ENCODE measurements at places on chromosomes 1 and 21.

DNA sequence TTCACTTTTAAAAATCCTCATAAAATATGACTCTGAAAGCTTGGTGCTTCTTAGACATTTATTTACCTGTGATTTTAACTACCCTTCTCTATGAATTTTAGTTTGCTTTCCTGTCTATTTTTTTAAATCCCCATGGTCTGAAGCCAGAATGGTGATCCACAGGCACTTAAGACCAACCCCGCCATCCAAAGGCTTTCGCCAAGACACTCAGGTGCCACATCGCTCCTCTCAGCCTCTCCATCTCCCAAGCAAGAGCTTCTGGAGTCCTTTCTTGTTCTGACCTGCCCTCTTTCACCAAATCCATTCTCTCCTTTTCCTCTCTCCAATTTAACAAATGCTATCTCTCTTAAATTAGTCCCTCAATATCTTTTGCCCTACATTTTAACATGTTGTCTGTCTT is 464.6 kb downstream of the PCP4 start:
- H3K27ac ChIP-seq, result no peak overlapping the region
- peaks cover 15% of the 10 kb centered on the region for H3K27me3 ChIP-seq
- no peak for DNase-seq
- no peaks in the 10 kb centered on the region for H3K36me3 ChIP-seq
- H3K4me1 ChIP-seq, result no peaks in the 10 kb centered on the region

DNA sequence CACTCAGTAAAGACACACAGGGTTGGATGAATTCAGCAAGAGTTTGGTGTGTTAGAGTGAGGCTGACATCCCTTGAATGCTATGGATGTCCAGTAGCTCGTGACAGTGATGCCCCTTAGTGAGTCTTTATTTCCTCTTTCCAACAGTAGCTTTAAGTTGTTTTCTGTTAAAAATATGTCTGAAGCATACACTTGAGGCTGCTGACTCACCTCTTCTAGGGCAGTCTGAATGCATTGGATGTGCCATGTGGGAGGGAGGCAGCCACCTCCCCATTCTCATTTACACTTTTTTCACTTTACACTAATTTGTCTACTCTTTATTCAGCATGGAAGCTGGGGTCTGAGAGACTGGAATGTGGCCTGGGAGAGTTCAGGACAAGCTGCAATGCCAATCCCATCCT is 17.6 kb downstream of the NOS1AP start:
- H3K4me3 ChIP-seq, result no peak overlapping the region
- no peaks in the 10 kb centered on the region for H3K4me1 ChIP-seq
- DNase-seq, result no peak

GRCh38 chr1:214039394-214040018 is 51.7 kb downstream of the PROX1 start:
- no peaks in the 10 kb centered on the region for H3K4me1 ChIP-seq
- no peak overlapping the region for H3K4me3 ChIP-seq
- H3K27ac ChIP-seq, result no peak overlapping the region
- H3K27me3 ChIP-seq, result peaks cover 3% of the 10 kb centered on the region
- no peaks in the 10 kb centered on the region for H3K36me3 ChIP-seq
- no peak for DNase-seq

- H3K36me3 ChIP-seq, result no peaks in the 10 kb centered on the region
- no peaks in the 10 kb centered on the region for H3K4me1 ChIP-seq
- DNase-seq, result no peak
- no peak overlapping the region for H3K27ac ChIP-seq
- no peak overlapping the region for H3K4me3 ChIP-seq
- no peaks in the 10 kb centered on the region for H3K27me3 ChIP-seq
Measured at GRCh38 chr1:24683713-24684162, 40.6 kb downstream of the SRRM1 start.

DNA sequence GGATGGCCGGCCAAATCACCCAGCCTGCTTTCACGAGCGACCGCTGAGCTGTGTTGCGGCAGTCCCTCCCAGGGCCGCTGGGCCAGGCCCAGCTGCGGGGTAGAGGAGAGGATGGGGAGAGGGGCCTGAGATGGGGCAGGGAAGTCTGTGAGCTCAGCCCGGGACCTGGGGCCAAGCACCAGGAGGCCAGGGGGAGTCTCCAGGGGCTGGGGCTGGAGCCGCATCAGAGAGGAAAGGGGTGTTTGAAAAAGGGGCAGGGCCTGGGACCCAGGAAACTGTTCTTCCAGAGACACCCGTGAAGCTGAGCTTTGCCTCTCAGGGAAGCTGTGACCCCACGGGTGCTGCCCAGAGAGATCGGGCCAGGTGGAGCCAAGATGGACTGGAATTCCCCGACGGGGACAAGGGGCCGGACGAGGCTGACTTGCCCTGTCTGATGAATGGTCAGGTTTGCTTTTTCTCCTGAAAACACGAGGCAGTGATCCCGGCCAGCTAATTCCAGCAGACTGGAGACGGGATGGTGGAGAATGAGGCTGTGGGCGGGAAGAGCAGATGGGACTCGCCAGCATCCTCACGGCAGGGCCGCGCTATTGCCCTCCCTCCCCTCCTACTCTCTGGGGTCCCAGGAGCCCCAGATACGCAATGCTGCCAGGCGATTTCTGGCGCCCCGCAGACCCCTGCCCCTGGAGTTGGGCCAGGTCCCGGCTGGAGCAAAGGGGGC is 40.3 kb upstream of the COL18A1 start:
- H3K4me3 ChIP-seq, result no peak overlapping the region
- H3K27ac ChIP-seq, result no peak overlapping the region
- no peaks in the 10 kb centered on the region for H3K4me1 ChIP-seq
- no peaks in the 10 kb centered on the region for H3K36me3 ChIP-seq

DNA sequence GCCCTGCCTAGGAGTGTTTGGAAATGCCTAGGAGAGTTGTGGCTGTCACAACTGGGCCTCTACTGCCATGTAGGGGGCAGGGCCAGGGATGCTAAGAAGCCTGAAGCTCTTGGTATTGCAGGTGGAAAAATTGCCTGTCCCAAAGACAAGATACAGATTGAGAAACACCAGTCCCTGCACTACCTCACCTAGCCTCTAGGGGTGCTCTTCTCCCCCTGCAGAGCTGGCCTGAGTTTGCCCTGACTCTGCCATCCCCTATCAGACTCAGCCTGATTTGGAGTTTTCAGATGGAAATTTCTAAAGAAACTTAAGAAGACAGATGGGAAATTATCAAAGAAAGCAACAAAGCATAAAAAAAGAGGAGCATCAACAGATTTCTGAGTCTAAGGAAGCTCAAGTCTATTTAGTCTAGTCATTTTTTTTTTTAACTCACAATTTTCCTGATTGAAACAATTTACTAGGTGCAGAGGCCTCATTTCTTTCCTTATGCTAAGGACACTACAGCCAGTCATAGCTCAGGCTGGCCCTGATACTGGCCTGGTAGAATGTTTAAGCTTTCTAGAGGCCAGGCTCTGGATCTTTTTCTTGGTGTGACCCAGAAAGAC is 61.4 kb upstream of the LRRN2 start:
- H3K27ac ChIP-seq, result no peak overlapping the region
- H3K36me3 ChIP-seq, result no peaks in the 10 kb centered on the region
- peak; percentile 54 for DNase-seq
- H3K27me3 ChIP-seq, result peaks cover 9% of the 10 kb centered on the region
- H3K4me3 ChIP-seq, result no peak overlapping the region

DNA sequence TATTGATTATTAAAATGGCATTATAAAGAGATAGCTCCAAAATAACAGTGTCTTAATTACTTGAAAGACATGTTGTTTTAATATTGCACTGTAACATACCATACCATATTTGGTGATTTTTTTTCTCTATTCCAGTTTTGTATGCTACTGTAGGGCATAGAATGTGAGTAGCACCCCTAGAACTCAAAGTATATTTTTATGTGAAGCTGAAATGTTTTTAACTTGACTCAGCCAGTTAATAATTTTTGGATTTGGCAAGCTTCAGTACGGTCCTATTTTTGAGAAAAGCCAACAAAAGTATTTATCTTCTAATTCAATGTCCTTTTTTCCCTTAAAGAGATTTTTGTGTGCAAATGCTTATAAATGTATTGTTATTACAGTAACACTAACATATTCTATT is 593.8 kb downstream of the USP25 start:
- no peaks in the 10 kb centered on the region for H3K27me3 ChIP-seq
- no peak overlapping the region for H3K4me3 ChIP-seq
- DNase-seq, result no peak
- no peak overlapping the region for H3K27ac ChIP-seq

DNA sequence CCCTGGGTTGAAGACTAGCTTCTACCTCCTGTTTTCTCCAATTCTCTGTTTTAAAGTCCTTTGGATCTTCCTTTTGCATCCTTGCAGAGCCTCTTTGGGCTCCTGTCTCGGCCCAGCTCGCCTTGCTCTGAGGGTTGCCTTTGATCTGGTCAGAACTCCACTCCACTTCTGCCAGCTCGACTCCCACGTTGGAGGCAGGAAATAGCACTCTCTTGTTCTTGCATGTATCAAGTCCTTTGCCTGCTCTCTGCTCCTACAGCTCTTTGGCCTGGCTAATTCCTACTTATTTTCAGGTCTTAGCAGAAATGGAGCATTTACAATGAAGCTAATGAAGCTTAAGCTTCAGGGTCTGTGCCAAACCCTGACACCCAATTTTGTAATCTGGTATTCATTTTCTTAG is 21.1 kb upstream of the B3GALNT2 start:
- H3K4me3 ChIP-seq, result no peak overlapping the region
- H3K4me1 ChIP-seq, result no peaks in the 10 kb centered on the region
- DNase-seq, result no peak
- no peak overlapping the region for H3K27ac ChIP-seq
- H3K36me3 ChIP-seq, result no peaks in the 10 kb centered on the region
- no peaks in the 10 kb centered on the region for H3K27me3 ChIP-seq

- H3K36me3 ChIP-seq, result no peaks in the 10 kb centered on the region
- H3K27me3 ChIP-seq, result no peaks in the 10 kb centered on the region
- no peak overlapping the region for H3K4me3 ChIP-seq
Measured at GRCh38 chr1:80044662-80045061, 1038.1 kb upstream of the ADGRL4 start.

Data from DND-41 (cell line).